ENCODE measurements at places on chromosomes 6 and 20. TPM values are rescaled to one million over a fixed set of nuclear protein-coding genes. Genes with fewer than 3 reads are reported as not detected.

The ATAT1 gene
- total RNA-seq: 13.1 TPM

The SMLR1 gene
- not detected for total RNA-seq

The ZBTB46 gene
- total RNA-seq: 20.0 TPM

The RBPJL gene
- not detected for total RNA-seq

The TRIM15 gene
- total RNA-seq: not detected

The SPAG4 gene
- total RNA-seq: 6.1 TPM

The VSTM2L gene
- 2.7 TPM for total RNA-seq

The DEFB132 gene
- not detected for total RNA-seq

The SLA2 gene
- 0.14 TPM for total RNA-seq

The MTG2 gene
- total RNA-seq: 32.7 TPM

The ABHD16B gene
- total RNA-seq: not detected

The SLC9A8 gene
- total RNA-seq: 6.4 TPM

The BPIFB3 gene
- not detected for total RNA-seq

The DHX16 gene
- total RNA-seq: 39.2 TPM

The RNGTT gene
- 26.9 TPM for total RNA-seq

The REM1 gene
- not detected for total RNA-seq

The RPL7L1 gene
- 125 TPM for total RNA-seq

The RAB23 gene
- total RNA-seq: 20.7 TPM

The SCRT2 gene
- total RNA-seq: 0.03 TPM

The NPBWR2 gene
- total RNA-seq: not detected

The C6orf47 gene
- 17.6 TPM for total RNA-seq

The ADGRF1 gene
- total RNA-seq: not detected

The ANGPT4 gene
- total RNA-seq: 0.11 TPM

The GABRR2 gene
- not detected for total RNA-seq

The COMMD7 gene
- 49.7 TPM for total RNA-seq

The OR2J3 gene
- not detected for total RNA-seq

The PRDM13 gene
- total RNA-seq: 0.14 TPM

The OR2J2 gene
- not detected for total RNA-seq

The HSPA1B gene
- total RNA-seq: 63.3 TPM

The IP6K3 gene
- total RNA-seq: not detected

The SPATA2 gene
- 11.5 TPM for total RNA-seq

The ANKRD66 gene
- total RNA-seq: not detected

The SAMD5 gene
- total RNA-seq: 0.17 TPM

The CNBD2 gene
- total RNA-seq: 4.8 TPM

The SLC23A2 gene
- 5.9 TPM for total RNA-seq

The CCDC170 gene
- total RNA-seq: 0.11 TPM

The UNC5CL gene
- total RNA-seq: 4.3 TPM

The ITPA gene
- total RNA-seq: 140 TPM

The GINS1 gene
- 46.6 TPM for total RNA-seq

The SLC26A8 gene
- 0.03 TPM for total RNA-seq

The SRMS gene
- total RNA-seq: 0.21 TPM

The SNAI1 gene
- 9.4 TPM for total RNA-seq

The ACTR5 gene
- 17.0 TPM for total RNA-seq

The HFE gene
- 0.81 TPM for total RNA-seq

The BPIFB2 gene
- not detected for total RNA-seq

The ZNF165 gene
- total RNA-seq: 3.5 TPM

The SLC35B3 gene
- 8.5 TPM for total RNA-seq

The PSORS1C2 gene
- total RNA-seq: 0.07 TPM

The BHLHE23 gene
- total RNA-seq: 2.1 TPM

The TSPO2 gene
- total RNA-seq: not detected

The DNAH8 gene
- total RNA-seq: 0.03 TPM

The HTR1B gene
- total RNA-seq: 0.31 TPM

The FOXA2 gene
- 19.3 TPM for total RNA-seq

The KIF13A gene
- 25.8 TPM for total RNA-seq

Measured in H7 (cell line).